ENCODE measurements at places on chromosomes 5 and 9. TPM values are rescaled to one million over a fixed set of nuclear protein-coding genes. Genes with fewer than 3 reads are reported as not detected.
A peak's percentile ranks its signal among the peaks of the same experiment; 100 is the strongest.

GRCh38 chr9:95230046-95230445 lies 87.5 kb downstream of the FANCC start:
- DNase-seq = no peak

ADAMTSL2 gene
- total RNA-seq = 4.2 TPM

DNA sequence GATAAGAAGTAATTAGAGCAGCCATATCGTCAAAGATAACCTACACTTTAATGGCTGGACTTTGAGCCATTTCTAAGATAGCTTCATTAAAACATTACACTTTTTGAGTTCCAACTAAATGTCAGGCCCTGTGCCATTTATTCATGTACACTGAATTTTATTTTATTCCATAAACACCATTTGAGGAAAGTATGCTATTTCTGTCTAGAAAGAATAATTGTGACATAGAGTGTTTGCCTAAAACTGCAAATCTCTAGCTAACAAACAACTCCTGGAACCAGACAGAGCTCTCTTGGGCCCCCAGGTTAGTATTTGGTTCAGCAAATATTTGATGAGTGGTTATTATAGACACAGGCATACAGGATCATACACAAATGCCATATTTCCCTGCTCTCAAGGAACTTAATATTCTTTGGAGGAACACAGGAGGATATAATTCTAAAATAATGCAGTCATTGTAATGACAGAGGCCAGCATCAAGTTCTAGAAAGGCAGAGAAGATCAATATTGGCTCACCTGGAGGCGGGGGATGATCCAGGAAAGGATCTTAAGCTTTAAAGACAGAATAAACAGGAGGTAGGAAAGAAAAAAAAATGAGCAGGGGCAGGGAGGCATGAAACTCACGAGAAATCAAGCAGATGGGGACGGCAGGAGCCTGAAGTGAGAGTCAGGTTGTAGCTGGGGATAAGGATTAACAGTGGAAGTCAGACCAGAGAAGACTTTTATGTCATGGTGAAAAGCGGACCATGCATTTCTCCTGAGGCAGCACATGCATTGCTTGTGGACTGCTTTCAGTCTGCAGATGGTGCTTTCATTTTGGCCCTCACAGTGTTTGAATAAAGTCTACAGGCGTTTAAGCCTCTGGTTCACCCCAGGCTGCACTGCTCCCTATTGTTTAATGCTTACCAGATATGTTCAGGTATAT lies 127.7 kb downstream of the GCNT1 start:
- no peak for DNase-seq

DNA sequence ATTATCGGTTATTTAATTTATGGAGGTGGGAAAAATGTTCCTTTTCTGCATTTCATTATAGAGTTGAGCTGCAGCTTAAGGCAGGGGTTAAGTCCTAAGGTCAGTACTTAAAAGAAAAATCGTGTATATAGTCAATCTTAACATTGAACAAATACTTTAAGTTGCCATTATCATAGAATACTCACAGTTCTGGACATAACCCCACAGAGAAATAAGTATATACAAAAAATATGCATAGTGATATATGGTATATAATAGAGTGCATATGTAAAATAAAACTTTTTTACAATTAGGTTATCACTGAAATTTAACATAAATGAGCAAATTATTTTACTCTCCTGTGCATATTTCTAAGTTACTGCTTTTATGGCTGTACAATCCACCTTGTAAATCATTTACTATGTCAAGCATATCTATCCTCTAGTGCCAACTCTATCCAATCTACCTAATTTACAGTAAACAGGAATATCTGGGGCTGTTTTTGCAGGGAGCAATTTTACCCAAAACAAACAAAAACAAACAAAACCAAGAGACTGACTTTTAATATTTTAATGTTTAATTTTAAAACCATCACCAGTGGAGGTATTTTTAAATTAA lies 28.8 kb downstream of the TTC39B start:
- no peak for DNase-seq

DNA sequence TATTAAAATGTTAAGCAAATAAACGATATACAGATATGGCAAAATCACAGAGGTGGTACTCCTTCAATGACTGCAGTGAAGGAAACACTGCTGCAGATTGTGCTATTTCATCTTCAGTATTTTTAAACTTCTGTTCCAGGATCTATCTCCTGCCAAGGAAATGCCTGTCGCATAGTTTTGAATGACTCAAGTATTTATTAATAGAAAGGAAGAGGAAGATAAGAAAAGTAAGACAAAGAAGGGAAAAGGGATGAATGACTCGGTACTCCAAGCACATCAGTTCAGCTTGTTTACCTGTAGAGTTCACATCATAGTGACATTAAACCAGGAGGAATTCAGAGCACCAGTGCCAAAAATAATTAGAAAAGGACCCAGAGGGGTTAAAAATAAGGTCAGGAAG lies 5.1 kb upstream of the GPX8 start:
- no peak for DNase-seq

- DNase-seq = no peak
Measured at GRCh38 chr5:151611127-151611775, 20.1 kb upstream of the FAT2 start.

SLCO4C1 gene
- total RNA-seq = not detected

GABRA1 gene
- not detected for total RNA-seq

- DNase-seq = peak; percentile 64
Measured at GRCh38 chr5:148697180-148697808, 43.0 kb upstream of the HTR4 start.

GRIA1 gene
- 0.36 TPM for total RNA-seq

GLRA1 gene
- not detected for total RNA-seq

FOXD4L5 gene
- total RNA-seq = not detected

- DNase-seq = no peak
Measured at GRCh38 chr5:15472116-15472515, 27.9 kb upstream of the FBXL7 start.

DNA sequence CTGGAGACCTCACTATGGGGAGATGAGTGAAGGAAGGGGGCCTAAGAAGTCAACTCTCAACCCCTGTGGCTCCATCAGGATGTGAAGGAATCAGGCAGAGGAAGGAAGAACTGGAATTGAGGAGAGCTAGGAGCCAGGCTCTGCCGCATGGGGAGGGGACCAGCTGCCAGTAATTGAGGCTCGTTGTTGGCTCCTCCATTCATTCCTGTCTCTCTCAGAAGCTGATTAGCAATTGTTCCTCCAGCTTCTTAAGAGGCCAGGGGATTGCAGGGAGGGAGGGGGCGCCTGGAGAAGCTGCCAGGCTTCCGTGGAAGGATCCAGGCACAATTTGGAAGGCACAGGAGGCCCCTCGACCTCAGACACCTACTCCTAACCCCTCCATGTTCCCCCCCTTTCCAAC lies 20.5 kb upstream of the TTLL11 start:
- DNase-seq = no peak

SPINK13 gene
- total RNA-seq = 0.33 TPM

GRCh38 chr5:83911367-83911919 lies 190.8 kb upstream of the HAPLN1 start:
- no peak for DNase-seq

DNA sequence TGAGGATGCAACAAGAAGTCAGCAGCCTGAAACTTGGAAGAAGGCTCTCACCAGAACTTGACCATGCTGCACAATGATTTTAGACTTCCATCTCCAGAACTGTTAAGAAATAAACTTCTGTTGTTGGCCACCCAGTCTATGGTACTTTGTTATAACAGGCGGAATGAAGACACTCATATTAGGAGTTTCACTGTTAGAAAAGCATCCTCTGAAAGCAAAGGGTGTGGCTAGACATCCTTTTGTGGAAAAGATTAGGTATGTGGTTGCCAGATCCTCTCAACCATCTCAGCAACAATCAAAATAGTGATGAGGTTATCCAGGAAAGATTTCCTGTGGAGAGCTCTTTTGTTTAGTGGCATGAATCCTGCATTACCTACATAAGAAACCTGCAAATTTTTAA lies 20.7 kb downstream of the ITGA2 start:
- no peak for DNase-seq

- DNase-seq = no peak
Measured at GRCh38 chr9:129889941-129890717, 54.9 kb downstream of the USP20 start.

GRCh38 chr9:91161465-91162300 lies 200.0 kb downstream of the AUH start:
- no peak for DNase-seq

GRCh38 chr5:56763182-56763581 lies 52.2 kb upstream of the MAP3K1 start:
- DNase-seq = no peak

FBP2 gene
- not detected for total RNA-seq

- no peak for DNase-seq
Measured at GRCh38 chr9:18493451-18493993, 19.6 kb downstream of the ADAMTSL1 start.

CCDC171 gene
- total RNA-seq = 3.0 TPM

DNA sequence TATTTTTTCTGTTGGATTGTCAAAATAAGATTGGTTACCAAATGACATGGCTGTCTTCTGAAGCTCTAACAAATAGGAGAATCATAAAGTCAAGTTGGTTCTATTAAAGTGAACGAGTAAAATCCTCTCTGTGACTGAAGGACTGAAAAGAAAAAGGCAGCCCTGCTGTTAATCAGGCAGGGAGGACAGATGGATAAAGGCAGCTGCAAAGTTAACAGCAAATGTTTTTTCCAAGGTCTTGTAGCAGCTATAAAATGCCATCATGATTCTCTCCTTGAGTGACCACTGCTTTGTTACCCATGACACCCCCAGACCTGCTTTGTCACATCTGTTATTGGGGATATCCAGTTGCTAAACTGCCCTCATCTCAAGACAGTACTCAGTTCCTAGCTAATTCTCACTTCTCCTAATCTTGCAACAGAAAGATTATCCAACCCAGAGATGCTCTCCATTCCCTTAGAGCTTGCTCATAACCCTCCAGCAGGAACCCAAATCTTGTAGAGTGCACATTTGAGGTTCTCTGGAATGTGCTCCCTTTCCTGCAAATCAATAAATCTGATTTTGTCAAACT lies 89.7 kb upstream of the PARP8 start:
- no peak for DNase-seq

- no peak for DNase-seq
Measured at GRCh38 chr5:161397448-161397847, 149.1 kb downstream of the GABRB2 start.

SERF1B gene
- total RNA-seq = 36.5 TPM

DNA sequence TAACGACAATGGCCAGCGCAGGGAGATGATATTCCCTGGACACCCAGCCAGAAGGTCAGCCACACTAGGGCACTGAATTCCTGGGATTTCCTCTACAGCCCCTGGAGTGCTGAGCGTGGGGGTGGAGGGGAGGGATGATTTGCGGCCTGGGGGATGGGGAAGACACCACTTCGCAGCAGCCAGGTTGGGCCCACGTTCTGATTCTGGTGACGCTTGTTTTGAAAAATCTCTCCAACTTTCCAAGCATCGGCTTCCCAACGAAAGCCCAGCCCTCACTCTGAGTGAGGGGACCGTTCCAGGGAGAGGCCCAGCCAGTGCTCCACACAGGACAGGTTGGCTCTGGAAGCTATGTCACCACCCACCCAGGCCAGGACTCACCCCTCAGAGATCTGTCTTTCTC lies 5.4 kb downstream of the GFPT2 start:
- DNase-seq = no peak

- no peak for DNase-seq
Measured at GRCh38 chr5:76364226-76364589, 38.9 kb upstream of the IQGAP2 start.

DNA sequence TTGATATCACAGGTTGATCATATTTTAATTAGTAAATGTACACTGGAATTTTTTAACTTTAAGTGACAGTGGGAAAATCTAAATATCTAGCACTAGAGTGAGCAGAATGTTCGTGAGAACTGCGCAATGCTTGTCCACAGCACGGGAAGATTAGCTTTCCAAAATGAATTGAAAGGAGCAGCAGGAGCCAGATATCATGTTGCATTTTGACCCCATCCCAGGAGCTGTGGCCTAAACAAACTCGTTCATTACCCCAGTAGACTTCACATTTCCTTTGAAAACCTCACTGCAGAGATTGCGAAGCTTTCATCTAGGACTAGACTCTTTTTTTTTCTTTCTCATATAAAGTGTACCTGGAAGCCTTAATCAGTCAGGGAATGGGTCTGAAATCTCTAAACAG lies 525.8 kb downstream of the CTNND2 start:
- DNase-seq = no peak

ANKRD18A gene
- total RNA-seq = 0.14 TPM

RNF130 gene
- 64.1 TPM for total RNA-seq

TPRN gene
- total RNA-seq = 3.3 TPM

- DNase-seq = peak; percentile 56
Measured at GRCh38 chr9:122389799-122390481, 19.1 kb downstream of the PTGS1 start.
